ENCODE measurements at places on chromosomes 1 and 21.

- DNase-seq: peak; percentile 31
These were observed 9.9 kb upstream of the COG2 start for GRCh38 chr1:230632273-230632873.

DNA sequence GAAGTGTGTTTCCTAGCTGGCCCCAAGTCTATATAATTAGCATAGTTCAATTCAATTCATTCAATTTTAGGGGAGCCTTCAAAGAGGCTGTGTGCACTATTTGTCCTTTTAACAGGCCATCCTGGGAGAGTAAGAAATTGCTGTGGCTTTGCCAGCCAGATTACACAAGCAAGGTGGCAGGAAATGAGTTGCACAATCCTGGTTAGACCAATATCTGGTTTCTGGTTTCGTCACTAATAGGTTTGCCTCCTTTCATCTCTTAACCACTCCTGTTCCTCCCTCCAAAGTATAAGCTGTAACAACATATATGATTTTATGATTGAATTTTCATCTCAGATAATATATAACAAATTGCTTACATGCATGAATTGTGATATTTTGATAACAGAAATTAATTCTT lies 84.1 kb upstream of the NEGR1 start:
- no peak for DNase-seq

DNA sequence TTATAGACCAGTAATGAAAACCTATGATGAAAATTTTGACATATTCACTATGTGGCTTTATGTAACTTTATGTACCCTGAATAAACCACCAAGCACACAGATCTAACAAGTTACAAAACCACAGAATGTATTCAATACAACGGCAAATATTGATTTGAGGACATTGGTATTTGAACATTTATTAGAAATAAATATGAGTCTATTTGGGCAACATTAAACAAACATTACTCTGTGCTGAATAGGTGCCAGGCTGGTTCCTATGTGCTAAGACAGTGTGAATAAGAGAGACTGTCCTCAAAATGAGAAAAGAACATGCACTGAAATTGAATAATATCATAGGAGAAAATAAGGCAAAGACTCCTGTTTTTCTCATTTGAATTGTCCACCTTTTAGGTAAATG lies 1341.2 kb downstream of the PLA2G4A start:
- DNase-seq: no peak

GRCh38 chr1:57799490-57800115 lies 375.7 kb upstream of the DAB1 start:
- no peak for DNase-seq

DNA sequence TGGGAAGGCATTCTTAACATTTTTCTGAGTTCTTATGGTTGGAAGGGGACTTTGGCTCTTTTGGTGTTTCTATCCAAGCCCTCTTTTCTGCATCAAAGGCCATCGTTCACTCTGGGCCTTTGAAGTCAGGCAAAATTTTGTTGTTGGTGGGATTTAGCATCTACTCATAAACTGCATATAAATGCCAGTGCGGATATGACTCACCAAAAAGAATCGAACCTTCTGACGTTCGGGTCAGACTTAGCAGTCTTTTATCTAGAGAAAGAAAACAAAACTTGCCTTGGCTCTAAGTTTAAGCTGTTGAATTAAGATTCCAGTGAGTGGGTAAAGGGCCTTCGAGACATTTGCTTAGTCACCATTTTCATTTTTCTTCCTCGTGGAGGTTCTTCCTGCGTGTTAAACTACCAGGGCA lies 51.4 kb downstream of the EVA1C start:
- DNase-seq: no peak

- no peak for DNase-seq
These were observed 71.1 kb downstream of the LAMC1 start for GRCh38 chr1:183094351-183094750.
